ENCODE measurements at places on chromosomes 11 and 22.

GRCh38 chr11:65536412-65537295, 11.8 kb downstream of the SCYL1 start:
- no peak for DNase-seq

- no peak for DNase-seq
These were observed 26.1 kb downstream of the MAML2 start for GRCh38 chr11:96316869-96317268.

GRCh38 chr22:23849009-23850006, 8.4 kb upstream of the SLC2A11 start:
- no peak for DNase-seq

- no peak for DNase-seq
These were observed 13.5 kb downstream of the ZBED5 start for GRCh38 chr11:10844356-10844755.

DNA sequence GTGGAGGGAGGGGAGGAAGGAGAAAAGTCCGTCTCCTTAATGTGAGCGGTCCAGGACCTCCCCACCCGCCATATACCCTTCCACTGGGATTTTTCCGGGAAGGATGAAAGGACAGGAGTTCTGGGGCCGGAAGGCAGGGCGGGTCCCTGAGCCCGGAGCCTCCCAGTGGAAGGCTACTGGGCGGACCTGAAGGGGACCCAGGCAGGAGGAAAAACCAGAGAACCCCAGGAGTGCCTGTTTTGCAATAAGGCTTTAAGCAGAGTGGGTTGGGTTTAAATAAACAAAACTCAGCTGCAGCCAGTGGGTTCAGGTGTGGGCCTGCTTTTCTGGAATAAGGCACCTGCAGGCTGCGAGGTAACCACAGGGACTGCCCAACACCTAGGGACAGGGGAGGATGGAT, 1.7 kb upstream of the CELSR1 start:
- DNase-seq = no peak

GRCh38 chr11:32071811-32072210, 19.1 kb upstream of the RCN1 start:
- no peak for DNase-seq

Data from kidney epithelial cell (primary cell).